ENCODE measurements at places on chromosomes 1 and 21.

GRCh38 chr1:17030206-17030605 is 18.5 kb upstream of the ATP13A2 start:
- DNase-seq, result no peak

DNA sequence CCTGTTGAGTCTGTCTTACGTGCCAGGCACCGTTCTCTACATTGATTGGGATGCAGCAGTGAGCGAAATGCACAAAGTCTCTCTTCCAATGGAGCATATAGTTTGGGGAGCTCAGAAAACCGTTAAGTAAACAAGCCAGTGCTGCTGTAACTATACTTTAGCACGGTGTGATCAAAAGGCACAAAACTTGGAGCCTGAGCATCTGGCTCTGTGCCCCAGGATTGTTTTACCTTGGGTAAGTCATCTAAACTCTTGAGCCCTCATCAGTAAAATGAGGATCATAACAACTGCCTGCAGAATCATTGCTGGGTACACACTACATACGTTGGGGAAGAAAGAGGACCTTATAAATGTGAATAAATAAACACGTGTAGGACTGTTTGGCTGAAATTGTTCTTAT is 1.8 kb downstream of the HHIPL2 start:
- DNase-seq, result no peak

GRCh38 chr1:109546311-109547109 is 1.9 kb upstream of the GNAI3 start:
- DNase-seq, result peak; percentile 76

DNA sequence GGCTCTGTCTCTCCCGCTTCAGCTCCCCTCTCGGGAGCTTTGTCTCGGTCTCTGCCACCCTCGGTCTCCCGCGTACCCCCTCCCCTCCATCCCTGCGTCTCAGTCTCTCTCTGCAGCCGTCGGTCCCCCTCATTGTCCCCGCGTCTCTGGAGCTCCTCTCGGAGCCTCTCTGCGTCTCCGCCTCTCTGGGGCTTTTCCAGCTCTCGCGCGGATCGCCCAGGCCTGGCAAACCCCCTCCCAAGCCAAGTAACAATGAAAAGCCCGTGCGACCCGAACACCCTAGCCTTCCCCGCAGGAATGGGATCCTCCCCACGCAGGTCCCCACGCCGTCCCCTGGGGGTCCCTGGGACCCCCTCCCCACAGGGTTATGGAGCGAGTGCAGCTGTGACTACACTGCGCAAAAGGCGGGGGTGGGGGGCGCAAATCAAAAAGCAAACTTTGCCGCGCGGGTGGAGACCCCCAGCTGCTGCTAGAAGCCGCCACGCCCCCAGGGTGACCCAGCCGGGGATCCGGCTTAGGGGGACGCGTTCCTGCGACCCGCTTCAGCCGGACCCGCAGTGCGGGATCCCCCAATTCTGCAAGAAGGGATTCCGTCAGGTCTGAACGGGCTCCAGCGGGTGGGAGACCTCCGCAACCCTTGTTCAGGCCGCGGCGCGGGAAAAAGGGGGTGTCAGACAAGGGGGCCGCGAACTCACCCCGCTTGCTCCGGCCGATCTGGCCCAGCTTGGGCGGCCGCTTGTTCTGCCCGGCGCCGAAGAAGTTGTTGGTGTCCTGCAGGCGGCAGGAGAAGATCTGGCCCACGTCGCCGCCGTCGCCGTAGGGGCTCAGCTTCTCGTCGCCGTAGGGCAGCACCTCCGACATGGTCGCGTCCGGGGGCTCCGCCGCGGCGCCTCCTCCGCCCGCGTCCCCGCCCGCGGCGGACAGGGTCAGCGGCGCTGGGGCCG is 1.2 kb downstream of the CAMK2N1 start:
- DNase-seq, result no peak

DNA sequence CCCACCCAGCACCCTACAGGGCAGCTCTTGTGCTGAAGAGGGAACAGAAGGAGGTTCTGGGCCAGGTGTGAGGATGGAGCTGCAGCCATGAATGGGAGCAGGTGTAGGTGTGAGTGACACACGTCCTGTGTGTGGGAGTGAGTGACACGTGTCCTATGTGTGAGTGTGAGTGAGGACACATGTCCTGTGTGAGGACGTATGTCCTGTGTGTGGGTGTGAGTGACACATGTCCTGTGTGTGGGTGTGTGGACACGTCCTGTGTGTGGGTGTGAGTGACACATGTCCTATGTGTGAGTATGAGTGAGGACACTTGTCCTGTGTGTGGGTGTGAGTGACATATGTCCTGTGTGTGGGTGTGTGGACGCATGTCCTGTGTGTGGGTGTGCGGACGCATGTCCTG is 26.4 kb downstream of the MEGF6 start:
- DNase-seq, result no peak

GRCh38 chr1:174206148-174206836 is 47.0 kb downstream of the RABGAP1L start:
- DNase-seq, result no peak

DNA sequence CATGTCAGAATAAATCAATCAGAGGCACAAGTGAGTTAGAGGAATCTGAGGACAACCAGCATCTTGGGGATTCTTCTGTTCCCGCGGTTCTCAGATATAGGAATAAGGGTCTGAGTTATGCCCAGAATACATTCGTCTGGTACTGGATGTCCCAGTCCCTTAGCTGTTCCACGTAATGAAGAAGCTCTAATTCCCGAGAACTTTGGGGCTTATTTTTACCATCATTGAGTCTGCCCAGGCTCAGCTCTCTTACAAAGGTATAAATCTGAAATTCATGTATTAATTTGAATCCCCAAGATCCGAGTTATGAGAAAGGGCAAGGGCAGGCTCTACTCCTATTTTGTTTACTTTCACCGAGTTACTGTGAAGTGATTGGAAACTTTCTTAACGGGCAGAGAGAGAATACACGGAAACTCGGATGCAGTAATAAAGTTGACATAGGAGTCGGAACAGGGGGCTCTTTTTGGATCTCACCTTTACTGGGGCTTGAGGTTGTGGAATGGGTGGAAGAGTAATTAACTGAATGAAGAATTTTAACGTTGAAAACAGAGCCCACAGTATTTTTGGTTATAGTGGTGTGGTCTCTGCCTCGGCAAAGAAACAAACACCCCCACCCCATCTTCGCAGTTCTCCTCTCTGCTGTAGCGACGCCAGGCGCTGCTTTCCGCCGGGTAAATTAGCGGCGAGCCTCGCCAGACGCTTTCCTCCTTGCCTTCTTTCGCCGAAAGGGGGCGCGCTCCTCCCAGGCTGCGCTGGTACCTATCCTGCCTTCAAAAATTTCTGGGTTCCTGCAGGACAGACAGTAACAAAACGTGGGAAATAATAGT is 7.1 kb downstream of the PRRX1 start:
- DNase-seq, result no peak

DNA sequence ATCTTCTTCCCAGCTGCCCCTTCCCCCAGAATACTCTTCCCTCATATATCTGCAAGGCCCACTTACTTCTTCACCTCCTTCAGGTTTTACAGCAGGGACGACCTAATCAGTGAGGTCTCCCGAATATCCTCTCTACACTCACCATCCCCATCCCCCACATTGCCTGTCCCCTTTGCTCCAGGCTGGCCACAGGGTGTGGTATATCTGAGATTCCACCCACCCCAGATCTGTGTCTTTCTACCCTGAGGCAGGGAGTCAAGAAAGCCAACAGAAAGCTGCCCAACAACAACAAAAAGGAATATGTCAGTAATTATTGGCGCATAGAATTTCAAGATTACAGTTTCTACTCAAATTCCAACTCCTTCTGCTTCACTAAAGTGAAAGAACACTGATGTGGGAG is 30.0 kb upstream of the OPRD1 start:
- no peak for DNase-seq

DNA sequence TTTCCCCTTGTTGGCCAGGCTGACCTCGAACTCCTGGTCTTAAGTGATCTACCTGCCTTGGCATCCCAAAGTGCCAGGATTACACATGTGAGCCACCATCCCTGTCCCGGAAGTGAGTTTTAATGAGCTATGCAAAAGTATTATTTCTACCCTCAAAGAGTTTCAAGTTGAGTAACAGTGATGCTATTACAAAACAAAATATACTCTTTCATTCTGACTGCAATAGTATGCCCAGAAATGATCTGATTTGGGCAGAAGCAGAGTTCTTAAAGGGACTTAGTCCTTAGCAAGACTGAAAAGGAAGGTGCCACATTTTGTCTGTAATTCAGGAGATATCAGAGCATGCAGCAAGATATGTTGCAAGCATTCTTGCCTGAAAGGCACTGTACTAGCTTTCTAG is 375.4 kb downstream of the NUF2 start:
- no peak for DNase-seq

DNA sequence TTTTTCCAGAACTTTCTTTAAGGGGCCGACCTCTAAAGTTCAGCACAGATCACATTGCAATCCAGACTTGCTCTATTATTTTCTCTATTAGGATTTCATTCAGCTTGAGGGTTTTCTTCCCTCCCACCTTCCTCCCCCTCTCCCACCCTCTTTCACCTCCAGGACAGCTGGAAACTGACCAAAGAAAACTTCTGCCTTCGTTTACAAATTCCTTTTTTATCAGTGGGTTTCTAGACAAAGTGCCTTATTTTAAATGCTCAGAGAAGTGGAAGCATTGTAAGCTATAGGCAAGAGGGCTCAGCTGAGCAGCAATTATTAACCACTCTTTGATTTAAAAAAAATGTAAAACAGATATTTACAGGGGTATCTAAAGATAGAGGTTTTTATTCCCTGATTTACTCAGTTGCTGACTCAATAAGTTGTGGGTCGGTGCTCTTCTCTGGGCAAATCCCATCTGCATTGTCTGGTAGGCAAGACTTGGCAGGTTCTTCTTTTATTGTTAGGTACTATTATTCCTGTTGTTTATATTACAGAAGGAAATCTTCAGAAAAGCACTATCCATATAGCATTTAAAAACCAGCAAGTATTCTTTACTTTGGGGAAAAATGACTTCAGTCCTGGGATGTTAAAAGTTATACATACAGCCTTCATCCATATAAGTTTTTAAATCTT is 277.0 kb upstream of the C1orf105 start:
- no peak for DNase-seq

GRCh38 chr1:214331827-214332423 is 51.0 kb downstream of the SMYD2 start:
- DNase-seq, result peak; percentile 34

GRCh38 chr21:44903050-44903685 is 17.5 kb downstream of the ITGB2 start:
- no peak for DNase-seq

DNA sequence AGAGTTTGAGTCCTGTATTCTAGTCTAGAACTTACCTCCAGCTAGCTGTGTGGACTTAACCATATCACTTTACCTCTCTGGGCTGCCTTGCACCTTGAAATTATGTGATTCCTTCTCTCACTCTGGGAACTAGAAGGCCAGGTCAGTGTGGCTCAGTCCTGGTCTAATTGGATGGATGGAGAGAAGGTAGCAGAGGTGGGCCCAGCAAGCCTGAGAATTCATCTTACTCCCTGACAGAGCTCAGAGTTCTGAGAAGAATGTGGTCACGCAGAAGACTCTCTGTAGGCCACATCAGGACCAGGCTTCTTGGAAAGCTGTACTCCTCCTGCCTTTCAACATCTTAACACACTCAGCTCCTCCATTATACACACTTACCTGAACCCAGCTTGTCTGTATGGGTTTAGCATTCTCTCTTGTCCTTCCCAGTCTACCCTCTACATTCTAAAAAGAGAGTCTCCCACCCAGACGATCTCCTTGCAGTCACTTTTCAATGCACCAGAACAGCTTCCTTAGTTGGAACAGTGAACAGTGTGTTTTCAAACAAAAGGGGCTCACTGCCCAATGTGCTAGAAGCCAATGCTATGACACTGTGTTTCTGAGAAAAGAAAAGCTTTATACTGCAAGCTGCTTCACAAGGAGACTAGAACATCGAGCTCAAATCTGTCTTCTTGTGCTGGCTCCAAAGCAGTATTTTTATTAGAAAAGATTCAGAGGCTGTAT is 60.5 kb downstream of the CAPN9 start:
- no peak for DNase-seq

- no peak for DNase-seq
Measured at GRCh38 chr1:19372136-19372514, 60.0 kb downstream of the SLC66A1 start.

DNA sequence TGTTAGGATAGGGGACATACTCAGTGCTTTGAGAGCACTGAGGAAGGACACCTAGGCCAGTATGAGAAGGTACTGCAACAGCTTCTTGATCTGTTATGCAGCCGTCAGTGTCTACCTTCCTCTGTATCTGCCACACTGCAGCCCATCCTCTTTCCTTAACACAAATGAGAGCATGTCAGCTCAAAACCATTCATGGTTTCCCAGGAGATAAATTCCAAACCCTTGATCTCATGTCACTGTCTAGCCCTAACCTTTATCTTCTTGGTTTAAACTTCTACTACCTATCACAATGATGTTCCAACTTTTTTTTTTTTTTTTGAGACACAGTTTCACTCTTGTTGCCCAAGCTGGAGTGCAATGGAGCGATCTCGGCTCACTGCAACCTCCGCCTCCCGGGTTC is 1.4 kb downstream of the ZMYND12 start:
- DNase-seq, result no peak

- no peak for DNase-seq
Measured at GRCh38 chr1:213987927-213988506, at the start of gene PROX1. TSS of gene PROX1 (plus strand) at chr1:213987973. CDS start at chr1:213996536, 8,563 bp downstream.

- no peak for DNase-seq
Measured at GRCh38 chr21:15766952-15767603, 37.3 kb downstream of the USP25 start.

DNA sequence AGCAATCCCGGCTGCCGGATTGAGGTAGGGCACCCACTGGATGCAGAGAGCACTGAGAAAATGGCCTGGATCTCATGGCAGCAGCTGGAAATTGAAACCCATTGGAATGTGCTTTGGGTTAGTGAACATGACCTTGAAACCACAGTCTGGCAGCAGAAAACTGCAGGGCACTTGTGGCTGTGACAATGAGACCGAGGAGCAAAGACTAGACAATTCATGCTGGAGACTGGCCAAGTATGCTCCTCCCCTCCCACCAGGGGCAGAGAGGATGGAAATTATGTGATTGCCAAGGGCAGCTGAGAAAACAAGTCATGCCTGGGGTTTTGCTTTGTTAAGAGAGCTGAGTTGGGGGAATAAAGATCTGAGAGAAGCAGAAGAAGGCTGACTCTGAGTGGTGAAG is 60.7 kb downstream of the ZNF697 start:
- DNase-seq, result no peak

GRCh38 chr21:38597421-38597820 is 99.1 kb upstream of the ERG start:
- DNase-seq, result no peak

- DNase-seq, result no peak
Measured at GRCh38 chr21:28769683-28770082, 223.0 kb downstream of the LTN1 start.

DNA sequence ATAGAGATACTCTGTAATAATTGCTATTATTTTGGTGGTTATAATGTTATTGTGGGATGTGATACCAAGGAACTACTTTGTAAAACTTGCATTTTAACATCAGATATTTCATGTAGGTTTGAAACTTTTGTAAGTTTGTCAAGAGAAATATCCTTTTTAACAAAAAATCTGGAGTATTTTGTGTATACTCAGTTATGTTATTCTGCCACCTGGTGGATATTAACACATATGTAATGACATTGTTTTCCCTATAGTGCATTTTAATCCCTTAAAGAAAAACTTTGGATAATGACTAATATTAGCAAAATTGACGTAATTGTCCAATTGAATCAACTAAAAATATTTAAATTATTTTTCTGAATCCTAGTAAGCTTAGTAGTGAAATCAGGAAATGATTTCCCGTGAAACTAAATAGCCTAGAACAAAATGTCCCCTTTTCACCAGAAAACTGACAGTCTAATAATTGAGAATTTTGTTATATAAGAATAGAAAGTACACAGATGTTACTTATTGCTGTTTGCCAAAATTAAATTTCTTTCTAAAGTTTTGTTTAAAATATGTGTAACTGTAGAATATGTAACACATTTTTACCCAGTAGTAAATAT is 39.6 kb downstream of the KCTD3 start:
- no peak for DNase-seq

- DNase-seq, result no peak
Measured at GRCh38 chr1:96414598-96414997, 307.0 kb upstream of the PTBP2 start.
